Activated T-helper 1 cell treated with Interleukin-2 at 50 U/mL for 16 hours (primary cell): ENCODE measurements at places on chromosomes 13 and 19.

DNA sequence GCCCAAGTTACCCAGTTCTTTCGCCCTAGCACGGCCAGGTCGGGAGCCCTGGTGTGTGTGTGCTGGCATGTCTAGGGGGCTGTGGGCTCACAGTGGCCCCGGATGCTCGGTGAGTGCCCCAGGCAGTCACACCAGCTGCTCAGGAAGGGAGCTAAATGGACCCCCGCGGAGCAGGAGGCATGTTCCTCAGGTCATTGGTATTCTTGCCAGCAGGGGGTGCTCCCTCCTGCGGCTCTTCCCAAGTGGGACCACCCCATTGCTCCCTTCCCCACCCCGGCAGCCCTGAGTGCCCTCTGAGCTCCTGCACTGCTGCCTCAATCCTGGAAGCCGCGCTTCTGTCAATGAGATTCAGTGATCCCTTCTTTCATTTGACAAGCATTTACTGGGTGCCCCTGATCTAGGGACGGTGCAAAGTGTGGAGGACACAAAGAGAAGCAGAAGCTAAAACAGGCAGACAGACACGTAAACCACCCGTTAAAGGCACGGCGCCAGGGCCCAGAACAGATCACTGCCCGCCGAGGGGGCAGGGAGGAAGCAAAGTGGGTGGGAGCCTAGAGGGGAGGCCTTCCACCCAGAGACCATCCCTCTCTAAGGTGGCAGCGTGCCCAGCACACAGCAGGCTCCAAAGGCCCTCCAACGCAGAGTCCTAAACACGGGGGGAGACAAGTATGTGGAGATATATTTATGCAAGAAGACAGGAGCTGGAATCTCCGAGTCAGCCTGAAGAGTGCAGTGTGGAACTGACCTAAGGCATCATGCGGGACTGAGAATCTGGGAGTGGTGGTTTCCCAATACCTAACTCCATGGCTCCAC, 5.2 kb upstream of the ADPRHL1 start:
- DNase-seq, result no peak

- DNase-seq, result no peak
Observed at GRCh38 chr13:32938907-32939306, 77.3 kb upstream of the KL start.

- no peak for DNase-seq
Observed at GRCh38 chr19:35162471-35163326, 8.2 kb downstream of the FXYD5 start.

- no peak for DNase-seq
Observed at GRCh38 chr13:30413842-30414241, 8.5 kb upstream of the UBE2L5 start.

GRCh38 chr19:24074720-24075454, 12.1 kb upstream of the ZNF254 start:
- no peak for DNase-seq

DNA sequence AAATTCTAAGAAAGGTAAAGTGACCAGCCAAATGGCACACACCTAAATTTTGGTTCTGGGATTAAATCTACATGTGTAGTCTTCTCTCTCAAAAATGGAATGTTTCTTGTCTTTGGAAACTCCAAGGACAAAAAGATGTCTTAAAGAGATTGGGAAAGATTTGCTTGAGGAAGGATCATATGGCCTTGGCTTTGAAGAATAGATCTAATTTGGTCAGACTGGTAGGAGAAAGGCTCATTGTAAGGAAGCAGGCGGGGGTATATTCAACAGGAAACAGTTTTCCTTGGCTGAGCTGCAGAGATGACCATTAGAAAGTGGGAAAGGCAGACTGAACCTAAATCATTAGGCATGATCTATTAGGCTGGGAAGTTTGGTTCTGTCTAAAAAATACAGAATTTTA, 365.3 kb downstream of the DCT start:
- no peak for DNase-seq

DNA sequence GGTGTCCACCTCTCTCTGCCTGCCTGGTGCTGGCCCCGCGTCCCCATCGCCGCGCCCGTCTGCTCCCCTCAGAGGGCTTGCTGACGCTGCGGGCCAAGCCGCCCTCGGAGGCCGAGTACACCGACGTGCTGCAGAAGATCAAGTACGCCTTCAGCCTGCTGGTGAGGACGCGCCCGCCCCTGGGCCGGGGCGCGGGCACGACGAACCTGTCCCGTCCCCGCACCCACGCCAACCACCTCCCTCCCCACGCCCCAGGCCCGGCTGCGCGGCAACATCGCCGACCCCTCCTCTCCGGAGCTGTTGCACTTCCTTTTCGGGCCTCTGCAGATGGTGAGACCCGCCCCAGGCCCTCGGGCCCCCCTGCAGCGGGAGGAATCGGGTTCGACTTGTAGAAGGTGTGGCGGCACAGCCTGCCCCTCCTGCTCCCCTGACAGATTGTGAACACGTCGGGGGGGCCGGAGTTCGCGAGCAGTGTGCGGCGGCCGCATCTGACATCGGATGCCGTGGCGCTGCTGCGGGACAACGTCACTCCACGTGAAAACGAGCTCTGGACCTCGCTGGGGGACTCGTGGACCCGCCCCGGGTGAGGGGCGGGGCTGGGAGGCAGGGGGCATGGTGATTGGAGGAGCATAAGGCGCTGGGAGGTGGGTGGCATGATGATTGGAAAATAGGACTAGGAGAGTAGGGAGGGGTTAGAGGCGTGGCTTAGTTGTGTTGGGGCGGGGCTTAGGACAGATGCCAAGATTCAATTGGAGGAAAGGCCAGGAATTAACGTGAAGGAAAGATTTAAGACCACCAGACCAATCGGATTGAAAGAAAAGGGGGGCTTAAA, 6.6 kb downstream of the EPS8L1 start:
- DNase-seq, result no peak

DNA sequence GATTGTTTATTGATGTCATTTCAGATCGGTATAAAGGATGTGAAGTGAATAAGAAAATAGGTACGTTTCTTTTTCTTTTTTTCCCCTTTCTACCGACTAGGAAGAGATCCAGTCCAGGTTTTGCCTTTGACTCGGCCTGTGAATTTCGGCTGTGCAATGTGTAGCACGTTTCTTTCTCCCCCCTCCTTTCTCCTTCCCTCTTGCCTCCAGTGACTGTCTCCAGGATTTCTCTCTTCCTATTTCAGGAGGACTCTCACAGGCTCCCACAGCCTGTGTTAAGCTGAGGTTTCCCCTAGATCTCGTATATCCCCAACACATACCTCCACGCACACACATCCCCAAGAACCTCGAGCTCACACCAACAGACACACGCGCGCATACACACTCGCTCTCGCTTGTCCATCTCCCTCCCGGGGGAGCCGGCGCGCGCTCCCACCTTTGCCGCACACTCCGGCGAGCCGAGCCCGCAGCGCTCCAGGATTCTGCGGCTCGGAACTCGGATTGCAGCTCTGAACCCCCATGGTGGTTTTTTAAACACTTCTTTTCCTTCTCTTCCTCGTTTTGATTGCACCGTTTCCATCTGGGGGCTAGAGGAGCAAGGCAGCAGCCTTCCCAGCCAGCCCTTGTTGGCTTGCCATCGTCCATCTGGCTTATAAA, at the start of gene GPC6:
Gene GPC6, plus strand, starts transcription at position 185 of the 657 bp plus-strand sequence.
- no peak for DNase-seq

DNA sequence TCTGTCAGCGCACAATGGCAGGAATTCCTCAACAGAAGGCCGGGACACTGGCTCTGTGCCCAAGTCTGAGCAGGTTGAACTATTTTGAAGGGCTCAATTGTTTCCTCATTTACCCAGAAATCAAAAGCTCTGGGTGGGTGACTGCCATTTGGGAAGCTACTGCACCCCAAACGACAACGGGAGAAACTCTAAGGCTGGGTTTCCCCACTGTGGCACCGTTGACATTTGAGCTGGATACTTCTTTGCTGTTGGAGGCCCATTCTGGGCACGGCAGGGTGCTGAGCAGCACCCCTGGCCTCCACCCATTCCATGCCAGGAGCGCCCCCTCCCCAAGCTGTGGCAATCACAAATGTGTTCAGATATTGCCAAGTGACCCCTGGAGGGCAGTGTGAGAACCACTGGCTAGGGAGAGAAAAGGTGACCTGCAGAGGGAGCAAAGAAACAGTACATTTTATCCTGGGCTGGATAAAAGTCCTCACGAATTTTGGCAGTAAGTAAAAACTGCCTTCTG, 62.5 kb downstream of the RFX2 start:
- DNase-seq, result no peak

DNA sequence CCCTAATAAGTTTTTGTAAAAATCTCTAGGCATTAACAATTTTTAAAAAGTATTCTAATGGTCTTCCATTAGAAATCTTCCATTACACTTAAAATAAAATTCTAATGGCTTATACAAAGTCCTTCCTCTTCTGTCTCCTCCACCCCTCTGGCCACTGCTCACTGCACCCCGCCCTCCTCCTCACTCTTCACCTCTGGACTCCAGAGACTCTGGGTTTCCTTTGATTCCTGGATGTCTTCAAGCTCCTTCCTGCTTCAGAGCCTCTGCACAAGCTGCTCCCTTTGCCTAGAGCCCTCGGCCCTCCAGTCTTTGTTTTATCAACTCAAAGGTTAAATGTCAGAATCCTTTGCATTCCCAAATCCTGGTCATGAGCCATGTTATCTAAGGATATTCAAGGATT, 20.8 kb downstream of the TNFSF14 start:
- no peak for DNase-seq

GRCh38 chr13:94968040-94968756, 255.9 kb upstream of the SOX21 start:
- no peak for DNase-seq
